ENCODE measurements at places on chromosomes 5 and 9.

DNA sequence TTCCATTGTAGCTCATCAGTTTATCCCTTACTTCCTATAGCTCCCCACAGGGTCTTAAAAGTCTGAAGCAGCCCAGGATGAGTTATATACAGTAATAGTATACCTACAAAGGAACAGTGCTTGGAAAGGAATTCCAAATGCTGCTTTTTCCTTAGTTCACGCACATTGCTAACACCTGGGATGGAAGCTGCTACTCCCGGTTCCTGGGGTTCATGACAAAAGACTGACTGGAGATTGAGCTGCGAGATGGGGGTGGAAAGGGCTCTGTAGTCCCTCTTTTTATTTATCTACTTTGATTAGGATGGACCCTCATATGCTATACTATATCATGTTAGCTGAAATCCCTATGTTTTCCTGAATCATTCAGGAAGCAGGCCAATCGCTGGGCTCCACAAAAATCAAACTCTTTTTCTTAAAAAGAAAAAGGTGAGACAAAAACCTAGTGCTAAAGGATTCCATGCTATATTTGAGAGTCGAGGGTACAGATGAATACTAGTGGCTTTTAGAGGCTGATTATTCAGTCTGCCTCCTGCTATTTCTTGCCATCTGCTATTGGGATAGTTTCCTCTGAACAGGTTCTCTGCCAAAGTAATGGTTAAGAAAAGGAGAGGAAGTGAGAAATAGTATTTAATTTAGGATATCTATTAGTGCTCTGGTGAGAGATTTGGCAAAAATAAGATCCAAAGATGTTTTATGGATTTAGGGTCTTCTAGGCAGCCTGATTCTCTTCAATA, 81.2 kb downstream of the MRPS27 start:
- no peak for DNase-seq

DNA sequence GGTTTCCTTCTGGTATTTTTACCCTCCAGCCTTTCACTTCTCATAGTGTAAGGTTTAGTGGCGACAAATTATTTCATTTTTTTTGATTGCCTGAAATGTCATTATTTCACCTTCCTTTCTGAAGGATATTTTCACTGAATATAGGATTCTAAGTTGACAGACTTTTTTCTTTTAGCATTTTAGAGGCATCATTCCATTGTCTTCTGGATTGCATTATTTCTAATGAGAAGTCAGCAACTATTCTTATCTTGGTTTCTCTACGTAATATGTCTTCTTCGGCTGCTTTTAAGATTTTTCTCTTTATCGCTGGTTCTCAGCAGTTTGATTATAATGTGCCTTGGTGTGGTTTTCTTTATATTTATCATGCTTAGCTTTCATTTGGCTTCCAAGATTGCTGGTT, 194.2 kb downstream of the GAPVD1 start:
- DNase-seq: no peak

- no peak for DNase-seq
Measured at GRCh38 chr5:137693951-137694721, 41.8 kb downstream of the KLHL3 start.

DNA sequence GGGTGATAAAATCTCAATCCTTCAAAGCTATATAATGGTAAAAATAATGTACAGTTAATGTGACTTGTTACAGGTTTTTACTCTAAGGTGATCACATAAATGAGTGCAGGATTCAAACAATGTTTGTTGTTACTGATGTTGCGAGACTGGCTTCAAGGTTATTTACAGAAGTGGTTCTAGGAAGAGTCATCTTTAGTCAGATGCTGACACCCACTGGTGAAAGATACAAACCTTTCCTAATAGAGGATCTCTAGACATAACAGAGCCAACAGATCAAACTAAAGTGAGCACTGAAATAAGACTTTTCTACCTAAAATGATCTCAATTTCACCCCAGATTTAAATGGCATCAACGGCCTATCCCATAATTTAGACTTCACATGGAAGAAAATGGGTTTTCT, 20.2 kb downstream of the ARSB start:
- DNase-seq: no peak

DNA sequence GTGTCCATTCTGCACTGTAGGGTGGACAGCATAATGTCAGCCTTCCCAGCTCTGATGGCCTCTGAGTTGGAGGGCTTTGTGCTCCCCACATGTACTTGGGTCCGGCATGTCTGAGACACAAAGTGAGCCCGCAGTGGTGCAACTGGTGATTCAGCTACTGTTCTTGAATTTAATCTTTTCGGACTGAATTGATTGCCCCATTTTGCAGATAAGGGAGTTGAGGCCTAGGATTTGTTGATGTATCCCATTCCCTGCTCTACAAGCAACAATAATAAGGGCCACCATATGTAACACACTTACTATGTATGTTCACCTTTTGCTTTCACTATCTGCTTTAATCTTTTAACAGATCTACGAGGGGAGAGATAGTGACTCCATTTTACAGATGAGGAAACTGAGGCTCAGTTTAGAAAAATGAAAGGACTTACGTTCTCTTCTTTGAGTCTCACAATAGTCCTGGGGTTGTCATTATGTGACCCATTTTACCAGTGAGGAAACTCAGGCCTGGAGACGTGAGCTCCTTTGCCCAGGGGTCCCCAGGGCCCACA, 4.5 kb downstream of the GSN start:
- DNase-seq: no peak
